DMS79 treated with DMSO at 0.1 percent for 48 hours (cell line): ENCODE measurements at places on chromosomes 3 and 15.

DNA sequence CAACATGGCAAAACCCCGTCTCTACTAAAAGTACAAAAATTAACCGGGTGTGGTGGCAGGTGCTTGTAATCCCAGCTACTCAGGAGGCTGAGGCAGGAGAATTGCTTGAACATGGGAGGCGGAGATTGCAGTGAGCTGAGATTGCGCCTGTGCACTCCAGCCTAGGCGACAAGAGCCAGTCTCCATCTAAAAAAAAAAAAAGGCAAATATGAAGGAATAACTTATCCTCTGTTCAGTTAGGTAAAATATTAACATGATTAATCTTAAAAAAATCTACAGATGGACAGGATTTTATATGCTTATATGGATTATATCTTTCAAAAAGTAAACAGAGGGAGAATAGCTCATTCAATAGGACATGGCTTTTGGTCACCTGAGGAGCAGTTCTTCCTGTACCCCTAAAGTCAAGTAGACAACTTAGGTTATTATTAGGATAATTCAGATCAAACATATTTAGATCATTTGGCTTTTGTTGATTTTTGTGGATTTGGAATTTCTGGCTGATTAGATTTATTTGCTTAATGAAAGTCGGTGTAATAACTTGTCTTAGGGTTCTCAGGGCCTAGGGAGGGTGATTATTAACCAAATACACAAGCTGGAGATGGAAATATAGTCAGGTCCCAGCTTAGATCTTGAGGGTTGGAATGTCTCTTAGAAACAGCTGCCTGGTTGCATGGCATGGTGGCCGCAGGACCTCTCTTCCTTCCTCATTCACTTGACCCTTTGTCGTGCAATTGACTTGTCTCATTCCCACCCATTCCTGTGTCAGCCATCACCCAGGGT is 82.1 kb upstream of the ONECUT1 start:
- DNase-seq, result no peak

GRCh38 chr3:49519916-49520385 is 34.3 kb upstream of the BSN start:
- no peak for DNase-seq

GRCh38 chr15:25238126-25238525 is 200.7 kb downstream of the UBE3A start:
- no peak for DNase-seq

DNA sequence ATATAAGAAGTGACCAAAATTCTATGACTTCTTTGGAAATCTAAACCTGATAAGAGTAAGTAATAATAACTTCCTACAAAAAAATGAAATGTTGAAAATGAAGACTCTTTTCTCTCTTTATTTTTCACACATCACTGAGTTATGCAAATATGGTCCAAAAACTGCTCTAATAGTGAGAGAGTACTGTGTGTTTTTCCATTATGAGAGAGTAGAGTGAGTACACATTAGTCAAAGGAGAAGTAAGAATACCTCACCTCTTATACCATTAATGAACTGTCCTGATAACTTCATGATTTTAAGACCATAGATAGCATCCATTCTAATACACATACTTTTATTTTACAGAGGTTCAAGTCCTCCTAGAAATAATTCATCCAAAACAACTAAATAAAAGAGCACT is 1310.2 kb downstream of the SI start:
- no peak for DNase-seq

- DNase-seq, result no peak
Measured at GRCh38 chr3:147215660-147216059, 190.7 kb downstream of the ZIC4 start.

DNA sequence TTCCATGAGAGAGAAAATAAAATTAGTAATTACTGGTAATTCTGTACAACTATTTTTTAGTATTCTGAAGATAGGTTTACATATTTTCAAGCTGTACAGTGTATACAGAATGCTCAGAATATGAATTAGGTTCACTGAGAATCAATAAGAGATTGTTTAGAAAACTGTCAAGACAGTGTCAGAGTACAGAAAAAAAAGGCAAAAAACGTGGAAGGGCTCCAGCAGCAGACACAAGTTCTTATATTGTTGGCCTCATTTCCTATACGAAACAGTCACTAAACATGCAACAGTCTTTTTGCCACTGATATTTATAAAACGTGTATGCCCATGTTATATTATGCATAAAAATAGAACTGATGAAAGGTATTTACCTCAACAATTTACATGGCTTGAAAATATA is 103.9 kb downstream of the ISL2 start:
- DNase-seq, result no peak

DNA sequence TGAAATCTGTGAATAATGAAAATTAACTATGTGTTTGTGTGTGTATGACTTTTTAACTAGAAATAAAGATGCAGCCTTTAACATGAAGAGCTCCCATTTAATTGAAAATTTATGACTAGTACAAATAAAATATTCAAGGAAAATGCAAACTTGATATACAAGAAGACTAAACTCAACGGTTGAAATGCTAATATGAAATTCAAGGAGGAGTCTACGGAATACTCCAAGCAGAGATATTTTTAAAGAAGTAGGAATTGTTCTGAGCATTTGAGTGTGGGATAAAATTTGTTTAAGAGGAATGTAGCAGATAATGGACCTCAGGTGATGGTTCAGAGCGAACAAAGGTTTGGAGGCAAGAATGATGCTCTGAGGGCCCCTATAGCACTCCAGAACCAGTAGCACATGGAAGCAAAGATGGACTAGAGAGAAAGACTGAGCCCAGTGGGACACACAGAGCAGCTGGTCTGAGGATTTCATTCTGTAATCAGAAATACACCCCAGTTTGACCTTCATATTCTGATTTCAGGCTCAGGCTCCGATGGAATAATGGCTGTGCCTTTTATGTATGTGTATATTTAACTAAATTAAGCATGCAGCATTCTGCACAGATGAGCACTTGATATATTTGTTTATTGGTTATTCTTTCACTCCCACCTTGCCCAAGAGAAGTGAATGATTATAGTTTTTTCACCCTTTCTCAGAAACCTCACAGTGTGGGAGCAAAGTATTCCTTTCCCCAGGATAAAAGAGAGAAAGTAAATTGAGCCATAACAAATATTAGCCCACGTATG is 227.1 kb downstream of the ZPLD1 start:
- DNase-seq, result no peak
